ENCODE measurements at places on chromosomes 1 and 21. TPM values are rescaled to one million over a fixed set of nuclear protein-coding genes. Genes with fewer than 3 reads are reported as not detected.

CSF3R gene
- total RNA-seq: not detected

KCNE2 gene
- total RNA-seq: 0.37 TPM

ANGPTL3 gene
- total RNA-seq: not detected

UTS2 gene
- not detected for total RNA-seq

OR2T2 gene
- not detected for total RNA-seq

APP gene
- 544 TPM for total RNA-seq

NIT1 gene
- 40.6 TPM for total RNA-seq

LRRC53 gene
- total RNA-seq: not detected

FCGR1A gene
- not detected for total RNA-seq

AMY1C gene
- total RNA-seq: not detected

GUCA2B gene
- not detected for total RNA-seq

GLMP gene
- total RNA-seq: 47.6 TPM

GRCh38 chr1:23984417-23985186, 4.5 kb upstream of the SRSF10 start:
- H3K27ac ChIP-seq: no peak overlapping the region
- peaks cover 4% of the 10 kb centered on the region for H3K4me1 ChIP-seq
- no peak for DNase-seq
- no peaks in the 10 kb centered on the region for H3K36me3 ChIP-seq
- no peaks in the 10 kb centered on the region for H3K27me3 ChIP-seq

DNA sequence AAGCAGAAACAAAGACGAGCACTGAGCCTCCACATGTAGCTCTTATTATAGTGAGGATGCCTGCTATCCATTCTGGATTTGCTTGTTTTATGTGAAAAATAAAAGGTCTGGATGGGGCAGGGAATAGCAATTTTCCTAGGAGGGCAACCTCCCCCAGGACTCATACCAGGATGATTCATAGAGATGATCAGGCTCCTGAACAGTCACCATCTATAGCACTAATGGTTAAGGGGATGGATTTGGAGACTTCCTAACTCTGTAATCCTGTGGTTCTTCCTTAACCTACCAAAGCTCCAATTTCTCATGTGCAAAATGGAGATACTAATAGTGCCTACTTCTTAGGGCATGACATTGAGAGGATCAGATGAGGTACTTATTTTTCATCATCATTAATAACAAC, 34.5 kb upstream of the CD58 start:
- H3K4me3 ChIP-seq: no peak overlapping the region
- H3K27me3 ChIP-seq: no peaks in the 10 kb centered on the region
- peaks cover 5% of the 10 kb centered on the region for H3K4me1 ChIP-seq
- H3K36me3 ChIP-seq: no peaks in the 10 kb centered on the region
- DNase-seq: no peak

GRCh38 chr1:177953549-177953948, 16.3 kb downstream of the SEC16B start:
- H3K4me1 ChIP-seq: no peaks in the 10 kb centered on the region
- no peak for DNase-seq
- no peaks in the 10 kb centered on the region for H3K27me3 ChIP-seq
- H3K27ac ChIP-seq: no peak overlapping the region
- H3K4me3 ChIP-seq: no peak overlapping the region
- no peaks in the 10 kb centered on the region for H3K36me3 ChIP-seq

DNA sequence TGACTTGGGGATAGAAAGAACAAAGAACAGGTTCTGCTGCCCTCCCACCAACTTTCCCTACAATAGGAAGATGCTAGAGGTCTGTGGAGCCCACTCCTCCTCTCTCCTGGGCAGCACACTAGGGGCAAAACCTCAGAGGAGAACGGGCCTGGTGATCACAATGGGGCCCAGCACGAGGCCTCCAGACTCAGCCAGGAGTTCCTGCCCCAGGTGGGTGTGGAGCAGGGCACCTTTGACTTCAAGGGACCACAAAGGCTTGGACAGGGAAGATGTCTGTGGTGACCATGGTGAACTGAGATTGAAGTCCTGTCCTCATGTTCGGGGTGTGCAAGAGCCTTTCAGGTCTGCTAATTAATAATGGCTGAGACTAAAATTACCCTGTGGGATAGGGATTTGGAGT, 88.8 kb downstream of the LAMC2 start:
- no peaks in the 10 kb centered on the region for H3K27me3 ChIP-seq
- no peaks in the 10 kb centered on the region for H3K36me3 ChIP-seq
- H3K4me3 ChIP-seq: no peak overlapping the region
- H3K4me1 ChIP-seq: peaks cover 17% of the 10 kb centered on the region

- H3K4me3 ChIP-seq: no peak overlapping the region
- peaks cover 2% of the 10 kb centered on the region for H3K36me3 ChIP-seq
- no peak for DNase-seq
- H3K4me1 ChIP-seq: no peaks in the 10 kb centered on the region
- H3K27ac ChIP-seq: no peak overlapping the region
- no peaks in the 10 kb centered on the region for H3K27me3 ChIP-seq
Measured at GRCh38 chr1:6592441-6592840, 10.2 kb downstream of the KLHL21 start.

DNA sequence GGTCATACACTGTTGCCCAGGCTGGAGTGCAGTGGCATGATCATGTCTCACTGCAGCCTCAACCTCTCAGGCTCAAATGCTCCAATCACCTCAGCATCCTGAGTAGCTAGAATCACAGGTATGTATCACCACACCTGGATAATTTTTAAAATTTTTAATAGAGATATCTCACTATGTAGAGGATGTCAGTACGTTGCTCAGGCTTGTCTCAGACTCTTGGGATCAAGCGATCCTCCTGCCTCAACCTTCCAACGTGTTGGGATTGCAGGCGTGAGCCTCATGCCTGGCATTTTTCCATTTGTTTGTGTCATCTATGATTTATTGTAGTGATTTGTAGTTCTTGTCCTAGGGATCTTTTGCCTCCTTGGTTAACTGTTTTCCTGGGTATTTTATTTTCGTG, 985.2 kb upstream of the B3GALT2 start:
- no peaks in the 10 kb centered on the region for H3K27me3 ChIP-seq
- H3K27ac ChIP-seq: no peak overlapping the region
- H3K4me3 ChIP-seq: no peak overlapping the region
- 0 out of 2 replicates have a peak, but pooled peaks cover 6% of the 10 kb centered on the region for H3K4me1 ChIP-seq
- DNase-seq: no peak

- H3K4me1 ChIP-seq: peaks cover 2% of the 10 kb centered on the region
- DNase-seq: no peak
- no peak overlapping the region for H3K4me3 ChIP-seq
- no peaks in the 10 kb centered on the region for H3K27me3 ChIP-seq
- no peak overlapping the region for H3K27ac ChIP-seq
Measured at GRCh38 chr1:71834601-71835441, 447.5 kb downstream of the NEGR1 start.

- no peak for DNase-seq
- H3K27ac ChIP-seq: no peak overlapping the region
- no peaks in the 10 kb centered on the region for H3K36me3 ChIP-seq
- no peaks in the 10 kb centered on the region for H3K27me3 ChIP-seq
Measured at GRCh38 chr21:24096651-24097050, 1510.6 kb downstream of the MRPL39 start.

- H3K4me3 ChIP-seq: no peak overlapping the region
- H3K27ac ChIP-seq: no peak overlapping the region
- no peak for DNase-seq
- H3K27me3 ChIP-seq: peaks cover 3% of the 10 kb centered on the region
- H3K36me3 ChIP-seq: no peaks in the 10 kb centered on the region
Measured at GRCh38 chr1:19650416-19651140, 6.5 kb downstream of the NBL1 start.

DNA sequence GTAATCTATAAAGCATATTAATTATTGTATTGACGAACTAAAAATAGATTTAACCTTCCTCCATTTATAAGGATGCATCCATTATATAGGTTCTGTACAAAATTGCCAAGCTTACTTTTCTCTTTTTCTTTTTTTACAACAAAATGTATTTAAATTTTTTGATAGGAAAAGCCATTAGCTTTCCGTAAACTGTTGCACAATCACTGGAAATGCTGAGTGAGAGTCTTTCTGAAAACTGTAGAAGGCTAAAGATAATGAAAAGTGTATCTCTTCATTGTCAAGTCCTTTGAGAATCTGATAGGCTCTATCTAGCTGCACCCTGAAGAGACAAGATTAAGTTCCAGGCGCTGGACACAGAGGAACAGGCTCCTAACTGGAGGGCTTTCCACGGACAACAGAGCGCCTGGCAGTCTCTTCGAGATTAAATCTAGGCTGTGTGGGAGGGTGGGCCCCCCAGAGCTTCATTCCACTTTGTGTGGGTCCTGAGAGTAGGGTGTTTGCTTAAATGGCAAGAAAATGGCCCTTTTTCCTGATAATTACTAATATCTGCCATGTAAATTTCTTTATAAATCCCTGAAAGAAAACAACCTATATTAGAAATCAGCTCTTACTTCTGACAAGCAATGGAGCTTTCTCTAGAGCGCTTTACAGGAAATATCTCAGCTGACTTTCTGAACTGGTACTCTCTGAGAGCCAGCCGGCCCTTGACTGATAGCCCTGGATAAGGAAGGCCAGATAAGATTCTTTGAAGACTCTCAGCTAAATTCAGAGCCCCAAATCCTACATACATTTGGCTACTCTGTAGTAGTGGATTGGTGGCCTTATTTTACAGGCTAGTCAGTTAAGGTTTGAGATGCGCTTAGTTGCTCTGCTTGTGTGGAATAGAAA, 108.3 kb downstream of the FMN2 start:
- no peaks in the 10 kb centered on the region for H3K4me1 ChIP-seq
- no peak for DNase-seq
- no peaks in the 10 kb centered on the region for H3K27me3 ChIP-seq
- H3K36me3 ChIP-seq: no peaks in the 10 kb centered on the region
- no peak overlapping the region for H3K4me3 ChIP-seq
- no peak overlapping the region for H3K27ac ChIP-seq

DNA sequence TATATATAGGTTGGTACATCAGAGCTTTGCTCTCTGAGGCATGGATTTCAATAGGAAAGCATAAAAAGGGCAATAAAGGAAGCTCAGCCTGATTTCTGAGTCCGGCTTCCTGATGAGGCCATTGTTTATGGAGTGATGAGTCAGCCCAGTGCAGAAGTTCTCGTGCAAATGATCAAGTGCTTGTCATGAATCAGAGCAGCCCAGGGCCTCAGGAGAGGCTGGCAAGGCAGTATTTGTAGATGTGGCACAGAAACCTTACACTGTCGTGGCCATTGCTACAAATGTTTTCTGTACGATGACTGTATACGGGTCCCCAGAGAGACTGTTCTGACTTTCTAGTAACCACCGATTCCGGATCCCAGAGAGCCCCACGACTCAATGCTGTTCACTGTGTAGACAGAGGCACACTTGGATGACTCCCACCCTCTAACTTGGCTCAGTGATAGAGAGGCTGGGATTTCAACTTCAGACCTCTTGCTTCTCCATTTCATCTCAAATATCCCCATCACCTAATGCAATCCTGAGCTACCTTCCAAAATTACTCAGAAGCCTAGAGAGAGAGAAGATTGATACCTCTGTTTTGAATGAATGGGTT, 26.8 kb downstream of the UMODL1 start:
- H3K4me1 ChIP-seq: no peaks in the 10 kb centered on the region
- H3K36me3 ChIP-seq: no peaks in the 10 kb centered on the region
- H3K27ac ChIP-seq: no peak overlapping the region
- no peak overlapping the region for H3K4me3 ChIP-seq

- H3K4me1 ChIP-seq: no peaks in the 10 kb centered on the region
- no peaks in the 10 kb centered on the region for H3K36me3 ChIP-seq
- no peak overlapping the region for H3K27ac ChIP-seq
- no peaks in the 10 kb centered on the region for H3K27me3 ChIP-seq
Measured at GRCh38 chr1:173057984-173058383, 7.2 kb upstream of the TNFSF18 start.

- H3K27ac ChIP-seq: no peak overlapping the region
- DNase-seq: no peak
- H3K4me1 ChIP-seq: peaks cover 15% of the 10 kb centered on the region
- no peaks in the 10 kb centered on the region for H3K36me3 ChIP-seq
- no peak overlapping the region for H3K4me3 ChIP-seq
Measured at GRCh38 chr1:93768380-93768863, 86.8 kb upstream of the BCAR3 start.

DNA sequence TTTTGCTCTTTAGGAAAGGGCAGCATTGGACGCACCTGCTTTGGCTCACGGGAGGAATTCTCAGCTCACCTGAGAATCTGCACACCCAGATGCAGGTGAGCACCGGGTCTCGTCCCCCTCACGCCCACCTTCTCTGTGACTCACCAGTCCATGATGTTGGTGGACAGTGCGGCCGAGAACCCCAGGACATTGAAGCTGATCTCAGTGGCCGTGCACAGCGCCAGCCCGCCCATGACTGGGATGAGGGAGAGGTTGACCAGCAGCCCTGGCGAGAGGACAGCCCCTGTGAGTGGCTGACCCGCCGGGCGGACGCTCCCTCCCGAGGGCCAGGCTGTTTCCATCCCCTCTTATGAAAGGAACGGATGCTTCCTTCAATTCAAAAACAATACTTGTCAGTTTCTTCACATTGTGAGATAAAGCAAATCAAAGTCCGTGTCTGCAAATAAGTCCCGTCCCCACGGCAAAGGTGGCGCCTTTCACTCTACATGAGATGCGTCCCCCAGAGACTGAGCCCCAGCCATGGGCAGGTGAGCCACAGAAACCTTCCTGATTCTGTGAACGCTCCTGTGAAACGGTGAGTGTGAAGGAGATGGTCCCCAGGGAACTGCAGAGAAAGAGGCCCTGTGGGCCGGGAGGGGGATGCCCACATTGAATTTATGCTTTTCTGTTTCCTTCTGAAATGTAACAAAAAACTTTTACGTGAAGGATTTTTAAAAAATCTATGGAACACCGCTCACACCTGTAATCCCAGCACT, 12.7 kb upstream of the CDK11B start:
- no peaks in the 10 kb centered on the region for H3K4me1 ChIP-seq
- H3K27ac ChIP-seq: no peak overlapping the region
- no peak overlapping the region for H3K4me3 ChIP-seq

DNA sequence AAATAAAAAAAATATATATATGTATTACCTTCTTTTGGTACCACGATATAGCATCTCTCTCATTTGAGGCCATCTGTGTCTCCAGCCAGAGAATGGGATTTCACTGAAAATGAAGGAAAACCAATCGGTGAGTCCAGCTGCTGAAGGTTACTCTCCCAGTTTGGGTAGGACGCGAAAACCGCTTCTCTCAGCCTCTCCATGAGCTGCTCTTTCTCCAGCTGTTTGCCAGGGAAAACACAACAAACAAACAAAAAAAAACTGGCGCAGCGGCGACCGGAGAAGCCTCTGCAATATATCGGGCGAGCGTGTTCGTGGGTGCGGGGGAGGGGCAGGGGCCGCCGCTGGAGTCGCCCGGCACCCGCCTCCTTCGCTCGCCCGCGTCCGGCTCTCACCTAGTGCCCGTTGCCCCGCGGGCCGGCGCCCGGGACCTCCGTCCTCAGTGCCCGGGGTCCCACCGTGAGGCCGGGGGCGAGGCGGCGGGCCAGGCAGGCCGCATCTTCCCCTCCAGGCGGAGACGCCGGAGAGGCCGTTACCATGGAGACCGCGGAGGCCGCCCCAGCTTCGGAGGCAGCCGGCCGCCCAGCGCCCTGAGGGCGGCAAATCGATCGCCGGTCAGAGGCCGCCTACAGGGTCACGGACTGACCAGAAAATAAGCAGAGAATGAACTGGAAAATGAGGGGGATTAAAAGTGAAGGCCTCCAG, 504 bp downstream of the PHTF1 start:
- no peaks in the 10 kb centered on the region for H3K27me3 ChIP-seq
- peak overlapping the region; percentile 90 for H3K27ac ChIP-seq
- no peaks in the 10 kb centered on the region for H3K4me1 ChIP-seq
- DNase-seq: peak; percentile 87
